ENCODE measurements at places on chromosomes 1 and 21.

DNA sequence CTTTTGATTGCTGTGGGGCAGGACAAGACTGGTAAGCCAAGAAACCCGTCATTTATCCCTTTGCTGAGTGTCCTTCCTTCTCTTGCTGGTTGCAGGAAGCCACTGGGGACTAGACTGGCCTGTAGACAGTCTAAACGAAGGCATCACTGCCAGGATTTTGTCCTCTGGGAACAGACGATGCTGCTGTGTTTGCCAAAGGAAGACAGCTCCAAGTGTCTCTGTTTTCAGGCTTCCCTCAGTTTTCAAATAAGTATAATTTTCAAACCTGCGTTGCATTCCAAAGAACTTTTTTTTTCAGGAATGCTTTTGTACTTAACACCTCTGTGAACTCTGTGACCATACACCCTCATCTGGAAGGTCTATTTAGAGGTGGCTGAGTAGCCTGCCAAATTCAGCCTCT lies 269.4 kb downstream of the HLX start:
- no peak for DNase-seq

DNA sequence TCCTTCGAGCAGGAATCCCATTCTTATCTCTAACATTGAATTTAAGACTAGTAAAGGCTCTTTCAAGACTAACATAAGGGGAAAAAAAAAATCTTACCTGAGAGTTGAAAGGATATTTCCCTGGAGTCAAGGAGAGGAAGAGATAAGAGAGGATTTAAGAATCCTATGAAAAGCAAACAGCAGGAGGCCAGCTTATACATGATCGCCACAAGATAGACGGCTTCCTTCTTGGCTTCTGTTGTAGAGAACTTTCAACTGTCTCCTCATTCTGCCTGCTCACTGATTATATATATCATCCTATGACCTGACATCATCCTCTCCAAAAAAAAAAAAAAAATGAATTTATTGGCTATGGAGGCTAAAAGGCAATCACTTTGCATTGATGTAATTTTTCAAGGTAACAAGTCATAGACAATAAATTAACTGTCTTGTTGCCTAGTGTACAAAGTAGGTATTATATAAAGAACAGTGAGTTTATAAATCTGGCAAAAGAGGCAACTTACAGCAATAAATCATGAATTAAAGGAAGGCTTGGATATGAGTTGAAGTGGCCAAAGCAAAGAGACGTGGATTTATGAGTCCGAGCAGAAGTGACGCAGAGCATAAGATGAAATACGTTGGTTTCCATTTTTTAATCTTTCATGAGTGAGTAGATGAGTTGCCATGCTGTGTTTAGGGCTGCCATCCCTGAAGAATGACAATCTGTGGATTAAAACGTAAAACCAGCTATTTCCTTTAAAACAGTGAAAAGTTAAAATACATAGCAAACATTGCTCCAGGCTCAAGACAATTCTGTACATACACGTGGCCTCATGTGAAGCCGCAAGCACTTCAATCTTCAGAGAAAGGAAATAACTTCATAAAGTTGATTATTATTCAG lies at the start of gene UTS2:
UTS2 (minus strand) TSS at position 262 of the 880 bp plus-strand sequence; CDS start at position 200, 62 bp downstream.
- DNase-seq = no peak

DNA sequence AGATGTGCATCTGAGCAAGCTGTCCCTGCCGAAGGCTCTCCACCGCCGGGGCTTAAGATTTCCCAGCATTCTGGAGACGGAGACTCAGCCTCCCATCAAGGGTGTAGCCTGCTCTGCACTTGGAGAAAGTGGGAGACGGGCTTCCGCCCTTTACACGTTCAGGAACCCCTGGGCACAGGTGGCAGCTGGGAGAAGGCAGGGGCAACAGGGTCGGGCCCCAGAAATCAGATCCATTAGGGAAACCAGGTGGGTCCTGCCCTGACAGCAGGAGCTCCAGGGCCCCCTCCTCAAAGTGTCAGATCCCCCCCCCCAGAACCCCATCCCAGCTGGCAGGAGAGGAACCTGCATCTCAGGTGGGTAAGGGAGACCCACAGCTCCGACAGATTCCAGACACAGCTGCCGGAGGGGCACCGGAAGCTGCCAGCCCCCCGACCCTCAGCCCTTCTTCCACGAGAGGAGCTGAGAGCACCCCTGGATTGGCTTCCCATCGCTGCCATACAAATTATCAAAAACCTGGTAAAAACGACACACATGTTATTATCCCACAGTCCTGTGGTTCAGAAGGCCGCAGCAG lies 236.6 kb downstream of the NPHP4 start:
- no peak for DNase-seq

- peak; percentile 11 for DNase-seq
Measured at GRCh38 chr1:224852901-224853568, 76.4 kb upstream of the DNAH14 start.

DNA sequence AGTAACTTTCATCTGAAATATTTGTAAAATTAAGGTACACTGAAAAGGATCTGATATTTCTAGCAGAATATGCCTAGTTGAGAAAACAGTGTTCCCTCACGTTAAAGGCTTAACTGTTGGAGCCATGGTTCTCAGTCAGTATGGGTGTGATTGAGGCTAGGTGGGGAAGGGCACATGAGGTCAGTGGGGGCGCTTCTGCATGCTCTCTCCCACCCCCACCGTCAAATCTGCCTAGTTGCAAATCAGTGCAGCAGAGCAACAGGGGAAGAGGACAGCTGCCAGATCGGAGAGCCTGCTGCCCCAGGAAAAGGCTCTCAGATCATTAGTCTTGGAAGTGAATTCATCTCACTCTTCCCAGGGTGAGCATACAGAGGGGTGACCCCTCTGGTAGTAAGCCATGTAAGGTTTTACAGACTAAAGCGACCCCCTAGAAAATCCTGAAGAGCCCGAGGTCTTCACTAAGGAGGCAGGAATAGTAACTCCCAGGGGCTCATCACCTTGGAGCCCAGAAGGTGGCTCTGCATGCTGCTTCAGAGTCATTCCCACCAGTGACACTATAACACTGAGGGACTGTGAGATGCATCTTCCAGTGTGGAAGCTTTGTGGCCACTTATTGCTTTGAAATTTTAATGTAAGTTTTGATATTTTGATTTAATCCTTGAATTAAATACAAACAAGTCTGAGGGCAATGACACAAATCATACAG lies 83.1 kb upstream of the BARHL2 start:
- DNase-seq = no peak

DNA sequence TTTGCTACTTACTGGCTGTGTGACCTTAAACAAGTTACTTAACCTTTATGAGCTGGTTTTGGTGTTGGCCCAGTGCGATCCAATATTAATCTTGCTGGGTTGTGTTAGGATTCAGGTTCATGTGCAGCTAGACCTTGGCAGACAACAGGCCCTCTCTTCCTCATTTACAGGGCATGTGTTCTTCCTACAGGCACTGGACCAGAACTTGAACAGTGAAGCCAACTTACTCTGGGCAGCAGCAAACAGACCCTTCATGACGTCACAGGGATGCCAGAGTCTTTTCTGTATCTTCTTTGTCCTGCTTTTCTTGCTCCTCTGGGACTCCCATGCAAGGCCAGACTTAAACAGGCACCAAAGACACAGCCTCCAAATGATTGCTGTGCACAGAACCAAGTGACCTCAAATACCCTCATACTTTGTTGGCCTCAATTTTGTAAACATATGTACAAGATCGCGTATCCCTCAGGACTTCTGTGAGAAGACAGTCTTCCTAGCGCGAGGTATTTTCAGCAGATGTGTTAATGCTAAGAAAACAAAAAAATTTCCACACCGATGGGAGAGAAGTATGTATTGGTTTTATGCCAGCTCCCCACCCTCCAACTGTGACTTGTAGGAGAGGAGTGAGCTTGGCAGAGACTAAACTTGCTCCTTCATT lies 73.7 kb downstream of the URB2 start:
- DNase-seq = no peak

GRCh38 chr1:52579415-52579814 lies 22.8 kb upstream of the GPX7 start:
- DNase-seq = no peak

- no peak for DNase-seq
Measured at GRCh38 chr1:24369199-24369598, 44.4 kb downstream of the STPG1 start.

GRCh38 chr21:42407476-42407875 lies 3.8 kb downstream of the UBASH3A start:
- no peak for DNase-seq

DNA sequence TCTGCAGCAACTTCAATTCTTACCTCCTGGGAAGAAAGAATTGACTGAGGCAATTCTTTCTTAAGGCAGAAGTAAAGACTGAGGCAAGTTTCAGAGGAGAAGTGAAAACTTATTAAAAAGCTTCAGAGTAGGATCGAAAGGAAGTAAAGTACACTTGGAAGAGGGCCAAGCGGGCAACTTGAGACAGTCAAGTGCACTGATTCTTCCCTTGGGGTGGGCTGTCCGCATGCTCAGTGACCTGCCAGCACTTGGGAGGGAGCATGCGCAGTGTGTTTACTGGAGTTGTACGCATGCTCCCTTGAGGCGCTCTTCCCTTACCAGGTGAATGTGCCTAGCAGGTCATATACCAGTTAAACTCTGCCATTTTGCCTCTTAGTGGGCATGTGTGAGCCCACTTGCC lies 55.3 kb upstream of the NBPF3 start:
- DNase-seq = no peak

GRCh38 chr1:52976183-52977035 lies 49.3 kb downstream of the SCP2 start:
- no peak for DNase-seq

DNA sequence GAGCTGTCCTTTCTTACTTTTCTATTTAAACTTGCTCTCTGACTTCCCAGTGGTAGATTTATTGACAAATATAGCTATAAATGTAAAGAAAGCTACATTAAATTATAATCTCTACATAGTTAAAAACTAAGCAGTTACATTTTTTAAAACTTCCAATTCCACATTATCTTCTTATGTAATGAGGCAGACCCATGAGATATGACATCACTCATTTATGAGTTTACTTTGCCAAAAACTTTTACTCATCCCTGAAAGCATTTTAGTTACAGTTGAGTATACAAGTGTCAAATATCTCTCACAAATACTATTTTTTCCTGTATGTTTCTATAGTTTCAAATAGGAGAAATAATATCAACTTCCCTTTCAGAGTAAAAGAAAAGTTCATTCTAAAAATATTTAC lies 3.8 kb downstream of the NMNAT2 start:
- DNase-seq = no peak

DNA sequence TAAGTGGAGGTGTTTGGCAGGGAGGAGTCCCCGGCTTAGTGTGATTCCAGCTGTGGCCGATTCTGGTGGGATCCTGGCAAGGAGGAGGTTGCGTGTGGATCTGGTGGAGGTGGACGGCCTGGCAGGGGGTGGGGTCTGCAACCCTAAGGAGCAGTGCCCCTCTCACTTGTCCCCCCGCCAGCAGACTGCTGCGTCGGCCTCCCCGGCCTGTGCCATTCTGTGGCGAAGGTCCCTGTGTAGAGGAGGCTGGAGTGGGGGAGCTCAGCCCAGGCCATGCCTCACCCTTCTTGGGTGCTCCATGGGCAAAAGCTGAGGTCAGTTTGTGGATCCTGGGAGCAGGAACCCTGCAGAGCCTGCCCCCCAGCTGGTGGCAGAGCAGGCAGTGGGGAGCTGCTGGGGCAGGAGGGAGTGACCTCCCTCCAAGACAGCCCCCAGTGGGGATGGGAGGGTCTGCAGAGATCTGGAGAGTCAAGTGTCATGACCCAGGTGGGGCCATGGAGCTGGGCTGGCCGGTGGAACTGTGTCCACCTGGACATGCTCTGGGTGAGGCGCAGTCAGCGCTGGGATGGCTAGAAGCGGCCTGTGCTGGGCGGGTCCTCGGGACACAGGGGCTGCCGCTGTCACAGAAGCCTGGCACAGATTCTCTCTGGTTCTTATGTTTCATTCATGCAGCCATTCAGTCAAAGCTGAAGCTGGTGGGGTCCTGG lies 5.3 kb downstream of the MIB2 start:
- DNase-seq = no peak

- DNase-seq = no peak
Measured at GRCh38 chr1:55285834-55286233, 70.7 kb upstream of the USP24 start.

GRCh38 chr1:233064988-233065387 lies 114.6 kb downstream of the NTPCR start:
- DNase-seq = no peak

DNA sequence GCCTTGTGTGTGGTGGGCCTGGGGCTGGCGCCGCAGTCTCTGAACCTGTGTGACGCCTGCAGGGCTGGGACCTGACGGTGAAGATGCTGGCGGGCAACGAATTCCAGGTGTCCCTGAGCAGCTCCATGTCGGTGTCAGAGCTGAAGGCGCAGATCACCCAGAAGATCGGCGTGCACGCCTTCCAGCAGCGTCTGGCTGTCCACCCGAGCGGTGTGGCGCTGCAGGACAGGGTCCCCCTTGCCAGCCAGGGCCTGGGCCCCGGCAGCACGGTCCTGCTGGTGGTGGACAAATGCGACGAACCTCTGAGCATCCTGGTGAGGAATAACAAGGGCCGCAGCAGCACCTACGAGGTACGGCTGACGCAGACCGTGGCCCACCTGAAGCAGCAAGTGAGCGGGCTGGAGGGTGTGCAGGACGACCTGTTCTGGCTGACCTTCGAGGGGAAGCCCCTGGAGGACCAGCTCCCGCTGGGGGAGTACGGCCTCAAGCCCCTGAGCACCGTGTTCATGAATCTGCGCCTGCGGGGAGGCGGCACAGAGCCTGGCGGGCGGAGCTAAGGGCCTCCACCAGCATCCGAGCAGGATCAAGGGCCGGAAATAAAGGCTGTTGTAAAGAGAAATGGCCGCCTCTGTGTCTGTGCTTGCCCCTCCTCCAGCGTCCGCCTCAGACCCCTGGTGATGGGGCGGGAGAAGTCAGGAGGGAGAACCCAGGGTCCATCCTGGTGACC lies 788 bp downstream of the ISG15 start:
- no peak for DNase-seq

DNA sequence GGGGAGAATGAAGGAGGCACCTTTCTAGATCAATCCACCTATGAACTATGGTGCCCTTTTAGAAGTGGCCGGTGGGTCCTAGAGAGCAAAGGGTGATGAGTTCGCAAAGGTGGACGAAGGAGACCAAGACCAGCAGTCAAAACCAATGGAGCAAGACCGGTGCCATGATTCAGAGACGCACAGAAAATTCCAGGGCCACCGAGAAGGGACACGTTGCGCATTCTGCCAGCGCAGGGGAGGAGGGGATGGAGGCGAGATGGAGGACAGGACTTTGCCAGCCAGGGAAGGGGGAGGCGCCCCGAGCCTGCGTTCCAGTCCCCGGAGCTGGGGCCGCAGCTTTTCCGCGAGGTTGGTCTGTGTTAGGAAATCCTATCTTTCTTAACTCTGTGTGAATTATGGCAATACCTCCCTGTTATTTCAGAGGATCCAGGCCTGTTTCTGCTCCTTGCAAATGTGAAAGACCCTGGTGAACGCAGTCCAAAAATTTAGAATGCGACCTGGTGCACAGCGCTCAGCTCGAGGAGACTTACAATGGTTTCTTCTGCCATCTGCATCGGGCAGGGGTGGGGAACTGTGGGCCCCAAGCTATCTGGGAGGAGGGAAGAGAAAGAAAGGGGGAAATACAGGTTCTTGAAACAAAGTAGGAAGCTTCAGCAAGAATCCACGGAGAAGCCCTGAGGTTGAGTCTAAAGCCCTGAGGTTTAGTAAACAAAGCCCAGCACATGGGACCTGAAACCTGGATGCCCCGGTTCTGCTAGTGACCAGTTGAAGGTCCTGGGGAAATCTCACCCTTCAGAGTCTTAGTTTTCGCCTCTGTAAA lies 129.4 kb downstream of the MRPS6 start:
- peak; percentile 87 for DNase-seq
